ENCODE measurements at places on chromosomes 16 and 17. TPM values are rescaled to one million over a fixed set of nuclear protein-coding genes. Genes with fewer than 3 reads are reported as not detected.

Gene IRX5
- total RNA-seq: 5.1 TPM

Gene SMIM36
- total RNA-seq: 1.9 TPM

Gene PYDC1
- not detected for total RNA-seq

Gene CCDC92B
- 0.48 TPM for total RNA-seq

Gene KRTAP9-3
- total RNA-seq: not detected

DNA sequence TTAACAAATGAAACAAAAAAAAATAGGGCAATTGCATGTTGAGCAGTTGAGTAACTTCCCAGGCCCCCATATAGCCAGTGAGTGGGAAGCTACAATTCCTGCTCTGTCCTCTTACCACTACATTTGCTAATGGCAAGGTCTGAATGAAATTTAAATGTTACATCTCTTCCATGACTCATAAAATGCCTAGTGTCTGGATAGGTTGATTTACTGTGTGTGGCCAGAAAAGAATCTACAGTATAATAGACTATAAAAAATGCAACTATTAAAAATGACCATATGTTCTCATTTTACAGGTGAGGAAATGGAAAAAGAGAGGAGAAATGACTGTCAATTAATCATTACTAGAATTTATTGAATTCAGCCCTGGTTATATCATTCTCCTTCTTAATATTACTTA lies 1199.3 kb downstream of the CDH11 start:
- DNase-seq: peak; percentile 11

DNA sequence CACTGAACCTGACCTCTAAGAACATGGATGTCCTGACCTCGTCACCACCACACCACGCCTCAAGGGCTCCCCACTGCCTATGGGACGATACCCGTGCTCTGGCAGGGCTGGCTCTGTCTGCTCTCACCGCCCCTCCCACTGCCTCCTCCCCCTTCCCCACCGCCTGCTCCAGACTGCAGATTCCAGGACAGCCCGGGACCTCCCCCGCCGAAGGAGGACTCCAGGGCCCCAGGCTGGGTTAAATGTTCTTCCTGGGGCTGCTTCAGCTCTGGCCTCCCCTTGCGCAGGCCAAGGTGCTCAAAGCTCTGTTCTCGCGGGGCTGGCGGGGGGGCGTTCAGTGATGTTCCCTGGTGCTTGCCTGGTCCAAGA lies 3.1 kb downstream of the NPW start:
- peak; percentile 88 for DNase-seq

- no peak for DNase-seq
These were observed 13.7 kb downstream of the C16orf95 start for GRCh38 chr16:87303431-87303930.

- peak; percentile 90 for DNase-seq
These were observed 11.3 kb upstream of the MLLT6 start for GRCh38 chr17:38693700-38694329.

DNA sequence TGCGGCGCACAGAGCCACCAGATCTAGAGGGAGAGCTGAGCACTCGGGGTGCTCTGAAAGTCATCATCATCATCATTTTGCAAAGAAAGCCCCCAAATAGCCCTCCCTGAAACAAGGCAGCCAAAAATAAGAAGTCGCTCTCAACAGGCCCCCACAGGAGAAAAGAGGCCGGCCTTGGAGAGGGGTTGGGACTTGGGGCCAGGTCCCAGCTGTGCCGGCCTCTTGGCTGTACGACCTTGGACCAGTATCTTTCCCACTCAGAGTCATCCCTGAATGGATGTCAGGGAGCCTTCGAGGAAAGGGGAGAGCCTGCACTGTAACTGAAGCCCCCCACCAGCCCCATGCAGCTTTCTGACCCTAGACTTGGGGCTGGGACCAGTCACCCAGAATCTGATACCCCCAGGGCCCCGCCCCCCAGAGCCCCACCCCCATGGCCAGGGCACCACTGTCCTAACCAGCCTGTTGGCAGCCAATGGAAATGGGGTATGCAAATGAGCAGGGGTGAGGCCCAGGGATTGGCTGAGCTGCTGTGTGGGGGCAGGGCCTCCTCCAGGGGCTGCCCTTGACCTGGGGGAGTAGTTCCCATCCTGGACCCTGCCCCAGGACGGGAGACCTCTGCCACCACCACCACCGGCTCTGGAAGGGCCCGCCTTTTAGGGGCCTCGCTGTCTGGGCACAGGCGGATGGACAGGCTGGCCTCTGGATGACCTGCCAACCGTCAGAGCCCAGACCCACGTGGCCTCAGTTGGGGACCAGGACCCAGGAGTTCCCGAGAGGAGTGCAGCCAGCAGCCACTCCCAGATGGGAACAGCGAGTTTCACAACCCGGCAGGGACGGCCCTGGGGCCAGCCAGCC lies 15.4 kb downstream of the ZFPM1 start:
- peak; percentile 83 for DNase-seq

DNA sequence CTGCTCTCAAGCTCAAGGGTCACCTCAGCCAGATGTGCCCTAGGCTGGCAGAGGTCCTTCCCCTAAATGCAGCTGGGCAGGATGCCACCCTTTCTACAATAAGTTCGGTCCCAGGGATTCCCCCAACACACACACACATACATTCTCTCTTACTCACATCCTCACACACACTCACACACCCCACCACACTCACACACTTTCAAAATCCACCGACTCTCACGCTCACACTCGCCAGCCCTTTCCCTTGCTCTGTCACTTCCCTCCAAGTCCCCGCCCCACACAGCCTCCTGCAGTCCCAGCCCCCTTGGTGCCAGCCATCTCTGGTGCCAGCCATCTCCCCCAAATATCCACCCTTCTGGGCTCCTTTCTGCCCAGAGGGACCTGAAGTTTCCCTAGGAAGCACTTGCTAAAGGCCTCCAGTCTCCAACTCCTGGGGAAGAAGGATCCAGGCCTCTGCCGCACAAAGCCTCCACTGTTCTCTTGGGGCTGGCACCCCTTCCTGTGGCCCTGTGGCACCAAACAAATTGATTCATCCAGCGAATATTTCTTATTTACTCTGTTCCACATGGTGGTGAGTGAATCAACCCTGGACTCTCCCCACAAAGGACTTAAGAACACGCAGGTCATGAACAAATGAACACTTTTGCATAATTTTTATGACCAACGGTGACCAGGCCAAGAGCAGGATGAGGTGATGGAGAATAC lies 3.8 kb upstream of the USP36 start:
- DNase-seq: no peak

DNA sequence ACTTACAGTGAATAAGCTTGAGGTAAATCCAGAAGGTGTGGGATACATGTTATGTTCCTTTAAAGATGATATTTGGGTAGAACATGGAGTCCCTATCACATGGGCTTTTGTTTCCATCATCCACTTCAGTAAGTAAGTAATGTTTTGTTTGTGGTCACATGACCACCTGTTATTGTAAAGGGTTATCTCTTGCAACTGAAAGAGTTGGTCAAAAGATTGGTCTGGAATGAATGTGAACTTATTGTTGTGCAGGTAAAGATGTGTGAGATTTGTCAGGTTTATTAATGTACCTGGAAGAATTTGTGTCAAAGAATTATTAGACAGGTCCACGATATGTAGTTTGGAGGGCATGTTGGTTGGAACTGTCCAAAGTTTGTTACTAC lies 1.6 kb downstream of the OMG start:
- DNase-seq: no peak

DNA sequence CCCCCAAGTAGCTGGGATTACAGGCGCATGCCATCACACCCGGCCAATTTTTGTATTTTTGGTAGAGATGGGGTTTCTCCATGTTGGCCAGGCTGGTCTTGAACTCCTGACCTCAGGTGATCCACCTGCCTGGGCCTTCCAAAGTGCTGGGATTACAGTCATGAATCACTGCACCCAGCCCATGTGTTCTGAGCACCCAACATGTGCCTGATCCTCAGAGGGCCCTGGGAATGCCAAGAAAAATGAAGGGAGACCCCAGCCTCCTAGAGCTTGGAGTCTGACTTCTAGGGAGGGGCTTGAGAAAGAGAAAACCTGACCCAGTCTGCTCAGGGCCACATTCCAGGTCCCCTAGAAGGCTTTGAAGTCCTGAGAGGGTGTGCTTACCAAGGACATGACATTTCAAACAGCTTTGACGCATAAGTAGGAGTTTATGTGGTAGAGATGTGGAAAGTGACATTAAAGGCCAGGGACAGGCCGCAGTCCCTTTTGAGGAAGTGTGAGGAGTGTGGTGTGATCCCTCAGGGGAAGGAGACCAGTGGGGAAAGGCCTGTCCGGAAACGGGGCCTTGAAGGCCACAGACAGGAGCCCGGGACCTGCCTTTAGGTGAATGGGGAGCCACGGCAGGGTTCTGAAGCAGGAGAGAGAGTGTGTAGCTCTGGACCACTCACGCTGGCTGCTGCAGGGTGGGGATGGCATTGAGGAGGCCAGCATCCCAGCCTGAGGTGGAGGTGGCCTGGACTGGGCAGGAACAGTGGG lies 1.1 kb upstream of the CCL22 start:
- no peak for DNase-seq

GRCh38 chr16:50136399-50136798 lies 16.7 kb upstream of the TENT4B start:
- no peak for DNase-seq

- no peak for DNase-seq
These were observed 408.1 kb downstream of the XYLT1 start for GRCh38 chr16:17062676-17063075.

DNA sequence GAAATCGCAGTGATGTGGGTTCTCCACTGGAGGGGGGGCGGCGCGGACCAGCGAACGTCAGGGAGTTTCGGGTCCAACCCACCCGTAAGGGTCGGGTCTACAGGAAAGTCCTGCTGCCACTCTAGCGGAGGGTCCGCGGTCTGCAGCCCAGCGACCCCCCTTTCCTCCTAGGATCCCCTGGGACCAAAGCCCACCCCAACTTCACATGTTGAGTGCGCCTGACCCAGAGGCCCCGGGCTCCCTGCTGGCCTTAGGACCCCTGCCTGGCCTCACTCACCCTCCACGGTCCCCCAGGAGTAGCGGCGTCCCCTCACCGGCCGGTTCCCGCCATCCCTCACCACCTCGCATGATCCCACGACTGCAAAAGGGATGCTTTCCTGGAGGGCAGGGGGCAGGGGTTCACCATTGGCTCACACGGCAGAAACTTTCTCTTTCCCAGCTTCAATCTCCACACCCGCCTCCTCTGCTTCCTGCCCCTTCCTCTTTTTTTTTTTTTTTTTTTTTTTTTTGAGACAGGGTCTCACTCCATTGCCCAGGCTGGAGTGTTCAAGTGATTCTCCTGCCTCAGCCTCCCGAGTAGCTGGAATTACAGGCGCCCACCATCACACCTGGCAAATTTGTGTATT lies 3.1 kb downstream of the SEPTIN1 start:
- no peak for DNase-seq

- no peak for DNase-seq
These were observed 393.2 kb downstream of the PMP22 start for GRCh38 chr17:14871921-14872320.
